ENCODE measurements at places on chromosomes 13 and 19. TPM values are rescaled to one million over a fixed set of nuclear protein-coding genes. Genes with fewer than 3 reads are reported as not detected.

LRRC25 gene
- not detected for total RNA-seq

KLK2 gene
- total RNA-seq: not detected

TMEM255B gene
- 27.5 TPM for total RNA-seq

IGFL2 gene
- not detected for total RNA-seq

CYP4F3 gene
- total RNA-seq: not detected

IQCN gene
- total RNA-seq: 0.31 TPM

TLE6 gene
- total RNA-seq: 0.97 TPM

NLRP11 gene
- not detected for total RNA-seq

PSPN gene
- total RNA-seq: 0.65 TPM

ZNF43 gene
- 18.8 TPM for total RNA-seq

ATXN8OS gene
- total RNA-seq: not detected

TSSK6 gene
- total RNA-seq: 1.0 TPM

JAK3 gene
- 5.2 TPM for total RNA-seq

RNF17 gene
- total RNA-seq: not detected

BEST2 gene
- total RNA-seq: not detected

KLHL1 gene
- not detected for total RNA-seq

PLIN4 gene
- total RNA-seq: 3.3 TPM

TJP3 gene
- total RNA-seq: 0.06 TPM

PCDH9 gene
- total RNA-seq: 0.81 TPM

KIR2DL4 gene
- total RNA-seq: not detected

DLL3 gene
- 0.19 TPM for total RNA-seq

LRG1 gene
- 0.49 TPM for total RNA-seq

GZMM gene
- not detected for total RNA-seq

TLE2 gene
- total RNA-seq: 13.4 TPM

CEACAM8 gene
- total RNA-seq: not detected

UHRF1 gene
- 43.7 TPM for total RNA-seq

KLF5 gene
- total RNA-seq: 3.5 TPM

DHRS12 gene
- 5.9 TPM for total RNA-seq

PDX1 gene
- total RNA-seq: not detected

ANKRD24 gene
- 0.88 TPM for total RNA-seq

PLK5 gene
- total RNA-seq: not detected

UPF1 gene
- total RNA-seq: 120 TPM

FXYD3 gene
- total RNA-seq: not detected

CGB2 gene
- total RNA-seq: not detected

OSCAR gene
- not detected for total RNA-seq

MOB3A gene
- 17.2 TPM for total RNA-seq

All from bladder microvascular endothelial cell (primary cell).